ENCODE measurements at places on chromosomes 5 and 9.

DNA sequence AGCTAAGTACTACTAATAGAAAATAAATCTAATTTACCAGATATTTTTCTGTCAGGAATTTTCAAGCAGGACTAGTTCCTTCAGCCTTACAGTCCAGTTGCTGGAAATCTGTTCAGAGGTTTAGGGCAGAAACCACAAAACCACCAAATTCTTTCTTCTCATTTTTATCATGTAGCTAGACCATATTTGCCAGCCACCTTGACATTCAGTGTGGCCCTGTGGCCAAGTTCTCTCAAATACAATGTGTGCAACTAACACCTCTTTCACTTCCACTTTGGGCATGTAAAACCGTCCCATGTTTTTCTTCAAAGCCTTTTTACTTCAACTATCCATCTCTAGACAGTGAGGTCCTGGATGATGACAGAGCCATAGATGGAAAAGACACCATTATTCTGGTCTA lies 1133.2 kb upstream of the CDH18 start:
- no peak for DNase-seq

DNA sequence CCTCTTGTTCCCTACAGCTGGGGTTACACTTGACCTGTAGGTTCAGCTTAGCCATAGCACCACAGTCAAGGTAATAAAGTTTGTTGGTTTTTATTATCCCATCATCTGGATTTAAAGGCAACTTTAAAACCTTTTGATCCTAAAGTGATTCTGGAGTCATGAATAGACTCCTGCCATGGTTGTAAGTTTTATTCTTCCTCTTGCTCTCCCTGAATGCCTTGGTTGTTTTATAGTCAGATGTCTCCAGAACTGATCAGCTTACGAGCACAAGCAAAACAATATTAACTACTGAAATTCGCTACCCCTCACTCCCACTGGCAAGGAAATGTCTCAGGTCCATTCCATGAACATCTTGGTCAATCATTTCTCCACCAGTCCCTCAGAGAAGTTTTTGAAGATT lies 1328.6 kb downstream of the PTPRD start:
- DNase-seq, result no peak

- DNase-seq, result no peak
Observed at GRCh38 chr5:122781465-122781864, 6.6 kb downstream of the SNX2 start.

DNA sequence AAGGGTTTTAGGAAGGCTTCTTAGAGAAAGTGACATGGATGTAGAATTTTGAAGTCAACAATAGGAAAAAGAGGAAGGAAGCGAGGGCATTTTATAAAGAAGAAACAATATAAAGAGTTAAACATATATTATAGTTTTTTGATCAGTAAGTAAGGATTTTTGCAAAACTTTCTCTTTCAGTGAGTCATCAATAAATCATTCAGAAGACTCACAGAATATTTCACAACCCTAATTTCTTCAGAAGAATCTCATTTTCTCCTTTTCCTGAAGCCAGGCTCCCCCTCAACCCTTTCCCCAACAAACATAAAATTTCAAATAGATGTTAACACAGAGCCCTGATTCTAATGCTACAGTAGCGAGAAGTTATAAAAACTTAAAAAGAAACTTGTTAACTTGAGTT lies 4.3 kb upstream of the COX7C start:
- DNase-seq, result no peak

- DNase-seq, result no peak
Observed at GRCh38 chr5:95283761-95284571, 928 bp downstream of the MCTP1 start.

DNA sequence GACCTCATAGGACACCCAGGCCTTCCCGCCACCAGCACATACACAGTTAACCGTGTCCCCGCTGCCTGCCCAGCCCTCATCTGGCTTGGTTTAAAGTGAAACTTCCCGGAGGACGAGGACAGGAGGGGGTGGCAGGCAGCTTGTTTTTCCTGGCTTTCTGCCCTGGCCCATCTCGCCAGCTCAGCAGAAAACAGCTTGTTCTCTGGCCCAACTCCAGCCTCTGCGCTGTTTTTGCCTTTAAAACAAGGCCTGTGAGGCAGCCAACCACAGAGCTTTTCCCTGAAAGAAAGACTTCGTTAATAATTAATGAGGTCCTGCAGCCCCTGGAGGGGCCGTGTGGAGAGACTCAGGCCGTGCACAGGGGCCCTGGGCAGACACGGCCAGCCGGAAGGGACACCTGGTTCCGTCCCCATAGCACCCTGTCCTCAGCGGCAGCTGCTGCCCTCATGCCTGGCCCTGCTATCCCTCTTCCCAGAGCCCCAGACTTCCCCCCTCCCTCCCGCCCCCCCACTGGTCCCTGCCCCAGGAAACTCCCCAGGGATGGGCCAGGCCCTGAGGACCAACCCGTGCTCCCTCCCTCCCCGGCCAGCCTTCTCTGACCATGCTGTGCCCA lies 108.7 kb downstream of the RXRA start:
- no peak for DNase-seq

GRCh38 chr9:37220971-37221370 lies 100.6 kb downstream of the ZCCHC7 start:
- DNase-seq, result no peak

- no peak for DNase-seq
Observed at GRCh38 chr5:89064054-89064453, 181.1 kb upstream of the MEF2C start.

DNA sequence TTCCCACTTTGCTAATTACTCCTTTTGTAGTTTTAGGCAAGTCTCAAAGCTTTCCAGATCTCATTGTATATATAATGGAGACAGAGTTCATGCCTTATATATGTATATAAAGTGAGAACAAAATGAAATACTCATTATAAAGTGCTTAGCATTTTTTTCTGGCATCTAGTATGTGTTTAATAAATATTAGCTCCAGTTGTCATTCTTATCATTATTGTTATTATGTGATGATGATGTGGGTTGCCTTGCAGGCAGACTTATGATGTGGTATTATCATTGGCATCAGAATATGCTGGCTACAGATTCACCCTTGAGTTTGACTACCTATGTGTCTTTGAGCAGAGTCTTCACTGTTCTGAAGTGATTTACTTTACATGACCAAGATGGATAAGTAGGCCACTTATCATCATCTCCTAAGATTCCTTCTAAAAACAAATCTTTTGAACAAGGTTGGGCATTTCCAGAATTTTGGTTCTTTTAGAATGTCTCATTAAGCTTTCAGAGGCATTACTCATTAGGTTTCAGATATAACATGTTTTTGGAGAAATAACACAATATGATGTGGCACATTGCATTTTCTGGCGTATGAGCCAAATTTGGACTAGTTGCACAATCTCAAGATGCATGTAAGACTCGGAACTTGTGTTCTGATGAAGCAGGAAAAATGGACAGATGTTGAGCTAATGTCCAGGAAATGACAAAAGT lies 145.6 kb upstream of the TNC start:
- no peak for DNase-seq

- DNase-seq, result no peak
Observed at GRCh38 chr9:12739014-12739652, 35.7 kb upstream of the LURAP1L start.

All from stimulated activated CD4-positive, alpha-beta T cell treated with anti-CD3 and anti-CD28 coated beads, TNF-alpha, amount 100 ng/mL, for 4 hours (primary cell).